ENCODE measurements at places on chromosomes 4 and X.

DNA sequence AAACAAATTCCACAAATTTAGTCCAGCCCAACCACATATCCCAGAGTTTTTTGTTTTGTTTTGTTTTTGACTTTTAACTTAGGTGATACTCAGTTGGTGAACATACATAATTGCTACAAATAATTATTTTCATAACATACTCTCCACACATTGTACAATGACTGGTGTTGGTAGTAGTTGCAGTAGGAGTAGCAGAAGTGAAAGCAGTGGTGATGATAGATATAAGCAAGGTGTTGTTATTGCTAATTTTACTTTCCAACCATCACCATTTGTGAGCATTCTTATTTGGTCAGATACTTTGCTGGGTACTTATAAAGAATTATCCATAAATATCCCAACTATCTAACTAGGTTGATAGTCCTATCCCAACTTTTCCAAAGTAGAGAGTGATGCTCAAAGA lies 47.3 kb downstream of the ARHGAP24 start:
- no peak for ATAC-seq

GRCh38 chrX:119194621-119195020 lies 41.5 kb upstream of the PGRMC1 start:
- ATAC-seq: no peak

GRCh38 chr4:114558446-114559020 lies 40.1 kb upstream of the UGT8 start:
- no peak for ATAC-seq

GRCh38 chrX:7318241-7318640 lies 170.3 kb upstream of the PUDP start:
- ATAC-seq: no peak

GRCh38 chr4:37124800-37125199 lies 119.7 kb upstream of the NWD2 start:
- ATAC-seq: no peak

GRCh38 chrX:96538104-96538725 lies 146.4 kb upstream of the DIAPH2 start:
- ATAC-seq: no peak

- ATAC-seq: no peak
These were observed 114.2 kb upstream of the MAP3K15 start for GRCh38 chrX:19629541-19629940.

DNA sequence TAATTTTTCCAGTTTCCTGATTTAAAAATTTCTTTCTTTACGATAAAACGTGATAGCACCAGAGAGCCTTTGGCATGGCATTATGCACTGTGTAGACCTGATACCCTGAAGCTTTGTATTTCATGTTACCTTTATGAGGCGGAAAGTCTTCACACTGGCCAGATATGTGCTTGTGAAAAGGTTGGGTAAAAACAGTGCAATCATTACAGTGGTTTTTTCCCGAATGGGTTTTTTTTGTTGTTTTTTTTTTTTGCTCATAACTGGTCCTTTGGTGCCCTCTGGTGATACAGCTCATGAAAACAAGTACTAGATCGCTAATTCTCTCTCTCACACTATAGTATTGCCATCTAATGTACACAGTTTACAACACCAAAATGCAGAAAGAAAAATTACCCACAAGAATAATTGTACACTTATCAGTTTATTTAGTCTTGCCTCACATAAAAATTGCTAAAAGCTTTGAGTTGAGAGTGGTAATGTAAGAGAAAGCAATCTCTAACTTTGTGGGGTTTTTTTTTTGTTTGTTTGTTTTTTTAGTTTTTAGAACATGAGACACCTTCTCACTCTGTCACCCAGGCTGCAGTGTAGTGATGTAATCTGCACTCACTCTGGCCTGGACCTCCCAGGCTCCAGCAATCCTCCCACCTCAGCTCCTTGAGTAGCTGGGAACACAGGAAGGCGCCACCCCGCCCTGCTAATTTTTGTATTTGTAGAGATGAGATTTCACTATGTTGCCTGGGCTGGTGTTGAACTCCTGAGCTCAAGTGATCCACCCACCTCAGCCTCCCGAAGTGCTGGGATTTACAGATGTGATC lies 21.3 kb downstream of the SPCS3 start:
- ATAC-seq: peak; percentile 59

DNA sequence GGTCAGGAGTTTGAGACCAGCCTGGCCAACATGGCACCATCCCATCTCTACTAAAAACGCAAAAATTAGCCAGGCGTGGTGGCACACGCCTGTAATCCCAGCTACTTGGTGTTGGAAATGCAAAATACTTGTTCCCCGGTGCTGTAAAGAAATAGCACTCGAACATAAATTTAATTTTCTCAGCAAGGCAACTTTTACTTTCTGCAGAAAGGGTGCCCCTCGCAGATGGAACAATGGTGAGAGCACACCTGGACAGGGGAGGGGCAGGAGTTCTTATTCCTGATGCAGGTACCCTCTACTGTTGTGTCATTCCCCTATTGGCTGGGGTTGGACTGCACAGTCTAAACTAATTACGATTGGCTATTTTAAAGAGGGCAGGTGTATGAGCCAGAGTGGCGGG lies 139.7 kb downstream of the FHIP1A start:
- no peak for ATAC-seq

GRCh38 chrX:107576841-107577240 lies 51.5 kb upstream of the PRPS1 start:
- no peak for ATAC-seq

- peak; percentile 32 for ATAC-seq
These were observed 437.8 kb downstream of the GRXCR1 start for GRCh38 chr4:43330288-43330687.

GRCh38 chrX:15854080-15854655 lies 445 bp downstream of the AP1S2 start:
- peak; percentile 10 for ATAC-seq

GRCh38 chr4:24076811-24077210 lies 187.0 kb upstream of the PPARGC1A start:
- ATAC-seq: no peak

DNA sequence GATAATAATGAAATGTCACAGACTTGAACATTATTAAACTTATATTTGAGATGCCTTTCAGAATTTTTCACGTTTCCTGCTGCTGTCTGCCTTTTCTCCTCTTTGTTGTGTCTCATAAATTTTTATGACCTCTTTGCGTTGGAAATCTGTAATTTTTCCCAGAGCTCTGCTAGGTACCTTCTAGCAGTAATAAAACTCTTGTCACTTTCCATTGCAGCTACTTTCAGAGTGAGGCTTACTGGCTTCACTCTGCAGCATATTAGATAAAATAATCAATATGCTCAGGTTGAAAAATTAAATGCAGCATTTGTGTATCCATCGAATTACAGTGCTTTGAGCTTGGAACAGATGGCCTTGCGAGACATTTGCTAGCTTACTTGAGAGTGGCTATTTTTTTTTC lies 689.0 kb downstream of the GRID2 start:
- no peak for ATAC-seq

GRCh38 chrX:81278616-81279015 lies 76.7 kb downstream of the SH3BGRL start:
- ATAC-seq: no peak

- no peak for ATAC-seq
These were observed 83.9 kb downstream of the QDPR start for GRCh38 chr4:17427991-17428390.

DNA sequence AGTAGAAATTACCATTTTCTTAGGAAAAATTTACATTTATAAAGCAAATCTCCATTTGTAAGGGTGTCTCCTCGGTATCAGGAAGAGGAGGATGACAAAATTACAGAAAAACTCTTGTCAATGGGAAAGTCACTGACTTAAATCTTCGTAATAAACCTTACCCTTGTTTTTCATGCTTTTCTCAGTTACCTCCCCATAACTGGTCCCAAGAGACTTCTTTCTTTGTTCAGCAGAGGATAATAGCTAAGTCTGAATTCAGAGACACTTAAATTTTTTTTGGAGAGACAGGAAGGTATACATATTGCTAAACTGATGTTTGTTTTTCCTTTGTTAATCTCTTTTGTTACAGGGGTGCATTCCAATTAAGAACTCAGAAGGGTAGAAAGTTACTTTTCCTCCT lies 125.5 kb upstream of the JADE1 start:
- no peak for ATAC-seq

GRCh38 chr4:122512430-122512829 lies 55.9 kb upstream of the IL2 start:
- no peak for ATAC-seq

DNA sequence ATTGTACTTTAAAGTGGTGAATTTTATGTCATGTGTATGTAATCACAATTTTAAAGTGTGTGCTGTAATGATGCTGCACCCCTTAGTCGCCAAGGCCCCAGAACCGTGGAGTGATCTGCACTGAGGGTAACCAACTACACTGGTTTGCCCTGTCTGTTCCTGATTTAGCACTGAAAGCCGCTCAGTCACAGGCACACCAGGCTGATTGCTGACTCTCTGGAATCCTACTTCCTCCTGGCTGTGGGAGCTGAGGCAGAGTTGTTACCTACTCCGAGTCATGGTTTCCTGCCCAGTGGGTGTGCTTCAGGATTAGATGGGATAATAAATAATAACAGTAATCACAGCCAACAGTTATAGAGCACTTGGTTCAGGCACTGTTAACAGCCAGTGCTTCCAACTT lies 645.4 kb downstream of the BCOR start:
- no peak for ATAC-seq

DNA sequence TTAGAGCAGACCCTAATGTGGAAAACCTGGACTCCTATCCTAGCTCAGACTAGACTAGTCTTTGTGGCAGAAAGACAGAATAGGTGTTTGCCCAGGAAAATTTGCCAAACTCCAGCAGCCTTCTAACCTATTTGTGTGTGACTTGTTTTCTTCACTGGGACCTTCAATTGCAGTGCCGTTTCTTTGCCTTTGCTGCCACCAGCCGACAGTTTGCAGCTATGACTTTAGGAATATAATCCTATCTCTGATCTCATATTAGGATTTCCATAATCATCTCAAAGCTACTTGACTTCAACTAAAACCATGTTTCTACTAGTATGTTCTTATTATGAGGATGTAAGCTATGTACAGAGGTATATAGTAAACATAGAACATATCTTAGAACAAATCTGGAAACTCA lies 60.2 kb upstream of the PGAM4 start:
- peak; percentile 79 for ATAC-seq

- no peak for ATAC-seq
These were observed 24.3 kb downstream of the FAM149A start for GRCh38 chr4:186128842-186129241.

GRCh38 chr4:1784789-1785591 lies 8.1 kb upstream of the FGFR3 start:
- peak; percentile 56 for ATAC-seq

GRCh38 chr4:158490629-158491028 lies 31.1 kb upstream of the RXFP1 start:
- ATAC-seq: no peak

- peak; percentile 18 for ATAC-seq
These were observed 1.3 kb downstream of the TBL1X start for GRCh38 chrX:9466124-9466495.

DNA sequence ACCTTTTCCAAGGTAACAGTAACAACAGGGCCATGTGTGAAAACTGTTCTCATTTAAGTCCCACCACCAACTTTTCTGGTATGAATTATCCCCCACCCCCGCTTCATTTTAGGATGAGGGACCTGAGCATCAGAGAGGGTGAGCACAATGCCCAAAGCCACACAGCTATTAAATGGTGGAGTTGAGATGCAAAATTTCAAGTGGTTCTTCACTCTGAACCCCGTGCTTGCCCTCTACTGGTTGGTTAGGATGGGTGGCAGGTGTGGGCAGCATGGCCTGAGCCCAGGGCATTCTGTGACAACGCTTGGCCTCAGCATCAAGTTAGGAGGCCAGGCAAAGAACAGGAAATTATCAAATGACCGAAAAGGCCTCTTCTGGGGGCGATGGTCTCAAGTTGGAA lies 33.5 kb downstream of the MED28 start:
- ATAC-seq: 0 out of 3 replicates have a peak, but pooled peaks have one; percentile 42

DNA sequence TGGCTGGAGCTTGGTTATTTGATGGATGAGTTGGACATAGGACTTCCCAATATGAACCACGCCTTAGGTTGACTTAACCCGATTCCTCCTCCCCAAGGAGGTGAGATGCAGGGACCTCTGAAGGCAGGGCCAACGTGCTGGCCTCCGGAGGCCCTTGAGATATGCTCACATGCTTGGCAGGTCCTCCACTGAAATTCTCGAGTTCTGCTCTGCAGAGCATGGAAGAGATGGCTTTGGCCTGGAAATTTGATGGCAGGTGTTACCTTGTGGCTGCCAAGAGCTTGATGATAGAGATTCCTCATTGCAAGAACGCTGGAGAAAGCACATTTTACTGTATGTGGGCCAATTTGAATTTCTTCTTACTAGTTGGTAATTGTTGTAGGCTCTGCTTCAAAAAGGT lies 117.4 kb upstream of the LIMCH1 start:
- no peak for ATAC-seq

- no peak for ATAC-seq
These were observed 345.3 kb downstream of the MAPK10 start for GRCh38 chr4:86014599-86014998.

- ATAC-seq: peak; percentile 74
These were observed 18.1 kb upstream of the FAM241A start for GRCh38 chr4:112127048-112127637.

GRCh38 chrX:18833071-18833731 lies 125.8 kb downstream of the PPEF1 start:
- peak; percentile 93 for ATAC-seq

DNA sequence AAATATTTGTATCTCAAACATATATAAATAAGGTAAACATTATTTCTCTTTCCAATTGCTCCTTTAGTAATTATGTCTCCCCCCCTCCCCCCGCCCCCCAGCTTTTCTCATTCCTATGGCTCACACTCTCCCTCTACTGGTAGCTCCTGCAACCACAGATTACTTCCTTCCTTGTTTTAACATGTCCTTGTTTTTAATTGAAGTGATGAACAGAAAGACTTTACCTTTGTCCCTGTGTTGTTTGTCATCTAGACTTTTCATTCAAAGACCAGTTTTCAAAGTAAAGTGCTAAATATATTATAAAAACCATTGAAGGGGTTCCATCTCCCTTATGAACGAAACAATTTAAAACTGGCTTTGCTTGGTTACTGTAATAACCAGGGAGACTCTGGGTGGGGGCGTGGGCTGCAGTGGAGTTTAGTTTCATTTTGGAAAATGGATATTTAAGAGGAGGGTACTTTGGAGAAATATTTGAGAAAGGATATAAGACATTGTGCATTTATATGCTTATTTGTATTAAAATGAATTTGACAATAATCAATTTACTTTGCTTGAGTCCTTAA lies 352.9 kb downstream of the RAPGEF2 start:
- peak; percentile 83 for ATAC-seq

GRCh38 chr4:60884587-60884986 lies 315.5 kb upstream of the ADGRL3 start:
- ATAC-seq: no peak

- peak; percentile 72 for ATAC-seq
These were observed 5.0 kb downstream of the AWAT2 start for GRCh38 chrX:70044541-70045245.

DNA sequence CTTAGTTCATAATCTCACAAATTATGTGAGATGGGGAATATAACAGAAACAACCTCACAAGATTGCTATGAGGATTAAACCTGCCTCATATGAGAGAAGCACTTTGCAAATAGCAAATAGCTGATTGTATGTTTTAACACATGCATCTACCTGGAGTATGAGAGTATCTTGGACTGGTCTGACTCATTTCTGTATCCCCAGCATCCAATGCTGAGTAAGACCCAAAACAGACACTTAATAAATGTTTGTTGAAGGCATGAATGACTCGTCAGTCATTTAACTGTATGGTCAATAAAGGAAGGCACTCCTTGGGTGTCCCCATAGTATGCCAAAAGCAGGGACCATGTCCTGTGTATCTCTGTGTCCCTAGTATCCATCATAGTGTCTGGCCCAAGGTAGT lies 350.9 kb upstream of the F9 start:
- ATAC-seq: no peak

- no peak for ATAC-seq
These were observed 4.8 kb upstream of the DUSP9 start for GRCh38 chrX:153642051-153642654.

All from SK-N-SH treated with all-trans-retinoic acid at 6 μM for 48 hours (cell line).